ENCODE measurements at places on chromosomes 13 and 19.

DNA sequence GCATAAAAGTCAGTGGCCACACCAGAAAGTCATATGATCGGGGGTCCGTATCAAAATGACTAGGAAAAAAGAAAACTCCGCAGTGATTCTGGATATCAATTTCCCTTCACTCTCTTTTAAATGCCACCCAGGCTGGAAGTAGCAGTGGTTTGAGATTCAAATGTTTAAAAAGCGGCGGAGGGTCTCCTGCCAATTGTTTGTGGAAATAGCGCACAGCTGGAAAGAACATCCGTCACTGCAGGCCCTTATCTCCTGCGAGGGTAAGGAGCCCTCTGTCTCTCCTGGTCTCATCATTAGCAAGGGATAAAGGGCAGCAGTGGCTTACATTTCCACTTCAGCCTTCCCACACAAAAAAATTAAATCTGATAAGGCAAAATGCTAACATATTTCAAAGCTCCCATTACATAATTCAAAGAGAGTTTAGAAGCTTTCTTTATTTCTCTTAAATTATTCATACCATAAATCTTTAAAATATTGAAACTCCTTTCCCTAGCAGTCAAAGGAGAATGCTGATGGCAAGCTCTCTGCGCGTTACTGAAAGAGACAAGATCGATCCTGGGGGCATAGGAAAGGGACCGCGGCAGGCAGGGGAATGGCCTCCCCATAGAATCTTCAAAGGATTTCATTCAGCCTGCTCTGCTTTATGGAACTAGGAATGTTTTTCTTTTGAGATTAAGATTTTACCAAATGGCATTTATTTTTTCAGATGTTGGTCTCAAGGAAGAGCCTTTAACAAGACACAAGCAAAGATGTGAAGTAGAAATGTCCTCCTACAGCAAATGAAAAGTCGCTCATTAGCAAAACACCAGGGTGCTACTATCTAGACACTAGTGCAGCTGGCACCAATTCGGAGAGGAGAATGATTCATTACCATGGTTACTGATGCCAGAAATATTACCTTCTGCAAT, 35.0 kb downstream of the AMER2 start:
- no peak for DNase-seq

- no peak for DNase-seq
Observed at GRCh38 chr19:17073869-17074633, 1.2 kb downstream of the HAUS8 start.

- DNase-seq: peak; percentile 22
Observed at GRCh38 chr13:36673838-36674326, at the start of gene SERTM1. TSS of gene SERTM1 (plus strand) at chr13:36674020. CDS start at chr13:36695079, 21,059 bp downstream.

DNA sequence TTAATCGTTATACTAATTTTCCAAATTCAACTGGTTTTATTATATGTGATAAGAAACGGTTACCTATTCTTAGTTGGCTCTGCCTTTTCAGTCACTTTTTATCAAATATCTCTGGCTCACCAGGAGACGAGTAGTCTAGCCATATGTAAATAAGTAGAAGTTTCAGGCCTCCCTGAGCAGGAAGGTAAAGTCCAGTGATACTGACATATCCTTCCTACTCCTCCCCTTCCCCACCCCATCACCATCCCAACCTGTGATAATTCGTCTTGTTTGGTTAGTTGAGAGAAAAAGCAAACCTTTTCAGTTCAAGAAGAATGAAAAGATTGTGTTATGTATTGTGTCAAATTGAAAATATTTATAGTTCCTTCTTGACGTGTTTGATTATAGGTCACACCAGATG, 53.9 kb downstream of the TM9SF2 start:
- no peak for DNase-seq

DNA sequence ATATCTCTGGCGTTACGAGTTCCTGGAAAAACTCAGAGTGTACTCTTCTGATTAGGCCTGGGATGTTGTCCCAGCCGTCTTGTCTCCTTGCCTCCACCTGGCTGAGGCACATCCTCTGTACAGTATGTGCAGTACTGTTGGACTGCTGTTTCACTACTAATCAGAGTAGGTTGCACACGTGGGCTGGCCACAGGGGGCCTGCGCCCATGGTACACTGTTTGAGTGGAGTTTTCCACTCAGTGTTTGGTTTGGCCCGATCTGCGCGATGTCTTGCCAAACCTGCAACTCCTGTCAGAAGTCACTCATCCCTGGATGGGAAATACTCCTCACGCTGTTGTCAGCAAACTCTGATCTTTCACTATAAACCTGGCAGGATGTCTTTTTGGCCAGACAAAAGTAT, 189.6 kb upstream of the CSNK1A1L start:
- DNase-seq: peak; percentile 86

- DNase-seq: peak; percentile 96
Observed at GRCh38 chr19:11505504-11506100, at the start of gene ZNF653. TSS of gene ZNF653 (minus strand) at chr19:11505839. CDS start at chr19:11505786, 53 bp downstream.

- DNase-seq: no peak
Observed at GRCh38 chr19:41050426-41050825, 37.8 kb upstream of the CYP2A13 start.

DNA sequence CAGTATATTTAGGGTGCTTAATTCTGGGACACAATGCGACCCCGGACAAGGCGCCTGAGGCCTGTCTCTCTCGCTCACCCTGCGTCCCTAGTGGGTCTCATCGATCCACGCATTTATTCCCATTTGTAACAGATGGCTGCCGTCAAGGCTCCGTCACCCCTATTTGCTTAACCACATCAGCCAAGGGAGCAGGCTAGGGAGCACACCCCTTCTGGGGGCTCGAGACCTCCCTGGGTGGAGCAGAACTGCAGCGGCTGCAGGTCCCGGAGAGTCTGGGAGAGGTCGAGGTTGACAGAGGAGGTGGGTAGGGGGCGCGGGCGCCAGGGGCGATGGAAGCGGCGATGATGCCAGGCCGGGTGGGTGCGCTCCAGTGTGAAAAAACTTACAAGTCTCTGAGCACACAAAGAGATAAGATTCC, 507 bp downstream of the ALG5 start:
- no peak for DNase-seq

DNA sequence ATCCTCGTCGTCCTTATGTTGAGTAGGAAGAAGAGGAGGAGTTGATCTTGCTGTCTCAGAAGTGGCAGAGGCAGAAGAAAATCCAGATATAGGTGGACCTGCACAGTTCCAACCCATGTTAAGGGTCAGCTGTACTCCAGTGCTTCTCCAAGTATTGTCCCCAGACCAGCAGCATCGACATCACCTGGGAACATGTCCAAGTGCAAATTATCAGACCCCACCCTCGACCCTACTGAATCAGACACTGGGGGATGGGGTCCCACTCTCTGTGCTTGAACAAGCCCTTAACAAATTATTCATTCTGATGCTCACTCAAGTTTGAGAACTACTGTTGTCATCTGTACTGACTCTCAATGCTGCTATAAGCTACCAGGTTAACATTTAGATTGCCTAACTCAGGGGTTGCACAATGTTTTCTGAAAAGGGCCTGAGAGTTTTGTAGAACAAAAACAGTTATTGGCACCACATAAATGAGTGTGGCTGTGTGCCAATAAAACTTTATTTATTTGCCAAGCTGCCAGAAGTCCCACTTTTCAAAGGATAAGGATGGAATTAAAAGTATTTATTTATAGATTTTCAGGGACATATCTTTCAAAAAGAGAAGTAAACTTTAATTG, 226.7 kb upstream of the IPO5 start:
- peak; percentile 80 for DNase-seq

DNA sequence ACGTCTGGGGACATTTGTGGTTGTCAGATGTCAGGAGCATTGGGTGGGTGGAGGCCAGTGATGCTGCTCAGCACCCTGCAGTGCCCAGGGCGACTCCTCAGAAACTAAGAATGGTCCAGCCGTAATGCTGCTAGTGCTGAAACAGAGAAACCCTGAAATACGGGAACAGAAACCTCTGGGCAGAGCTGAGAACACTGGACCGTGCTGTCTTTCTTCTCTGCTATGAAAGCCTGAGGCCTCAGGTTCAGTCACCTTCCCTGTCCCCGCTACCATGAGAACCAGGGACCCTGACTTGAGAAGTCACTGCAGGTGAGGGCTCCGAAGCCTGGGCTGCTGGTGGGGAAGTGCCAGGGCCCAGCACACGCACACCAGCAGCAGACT, 13.4 kb downstream of the CAPS start:
- DNase-seq: no peak

- peak; percentile 1 for DNase-seq
Observed at GRCh38 chr13:61415058-61415721, 459 bp downstream of the PCDH20 start.

DNA sequence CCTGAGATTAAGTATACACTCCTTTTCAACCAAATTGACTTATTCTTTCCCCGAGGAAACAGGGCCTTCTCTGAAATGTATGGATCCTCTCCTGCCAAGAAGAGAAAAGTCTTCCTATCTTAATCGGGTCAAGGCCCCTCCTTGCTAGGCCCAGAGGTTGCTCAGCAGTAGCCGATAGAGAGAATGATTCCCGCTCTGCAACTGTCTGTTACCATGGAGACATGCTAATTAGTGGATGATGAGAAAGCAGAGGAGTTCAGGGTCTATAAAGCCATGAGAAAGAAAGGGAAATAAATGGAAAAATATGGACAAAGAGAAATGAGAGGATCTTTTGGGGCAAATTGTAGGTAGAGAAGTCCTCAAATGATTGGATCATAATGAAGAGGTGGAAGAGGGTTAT, 103.5 kb downstream of the POU4F1 start:
- no peak for DNase-seq

DNA sequence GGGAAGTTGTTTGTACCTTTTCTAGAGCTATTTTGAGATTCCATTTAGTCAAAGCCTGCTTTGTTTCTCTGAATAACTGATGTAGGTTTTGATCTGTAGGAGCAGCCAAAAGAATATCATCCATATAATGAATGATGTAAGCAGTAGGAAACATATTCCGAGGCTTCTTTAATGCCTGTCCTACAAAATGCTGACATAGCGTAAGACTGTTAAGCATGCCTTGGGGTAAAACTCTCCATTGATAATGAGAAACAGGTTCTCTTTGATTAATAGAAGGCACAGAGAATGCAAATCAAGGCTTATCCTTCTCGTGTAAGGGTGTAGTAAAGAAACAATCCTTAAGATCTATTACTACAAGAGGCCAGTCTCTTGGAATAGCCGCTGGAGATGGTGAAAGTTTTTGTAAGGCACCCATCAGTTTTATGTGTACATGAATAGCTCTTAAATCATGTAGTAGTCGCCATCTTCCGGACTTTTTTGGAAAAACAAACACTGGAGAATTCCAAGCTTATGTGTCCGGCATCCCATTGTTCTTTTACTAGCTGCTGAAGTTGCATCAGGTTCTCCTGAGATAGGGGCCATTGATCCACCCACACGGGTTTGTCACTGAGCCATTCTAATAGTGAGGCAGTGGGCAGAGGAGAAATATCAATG, 13.5 kb downstream of the FPR3 start:
- peak; percentile 86 for DNase-seq

- DNase-seq: peak; percentile 39
Observed at GRCh38 chr19:9878511-9879196, 43.5 kb downstream of the PIN1 start.

GRCh38 chr19:45779231-45780145, 2.8 kb downstream of the DMPK start:
- DNase-seq: peak; percentile 52

DNA sequence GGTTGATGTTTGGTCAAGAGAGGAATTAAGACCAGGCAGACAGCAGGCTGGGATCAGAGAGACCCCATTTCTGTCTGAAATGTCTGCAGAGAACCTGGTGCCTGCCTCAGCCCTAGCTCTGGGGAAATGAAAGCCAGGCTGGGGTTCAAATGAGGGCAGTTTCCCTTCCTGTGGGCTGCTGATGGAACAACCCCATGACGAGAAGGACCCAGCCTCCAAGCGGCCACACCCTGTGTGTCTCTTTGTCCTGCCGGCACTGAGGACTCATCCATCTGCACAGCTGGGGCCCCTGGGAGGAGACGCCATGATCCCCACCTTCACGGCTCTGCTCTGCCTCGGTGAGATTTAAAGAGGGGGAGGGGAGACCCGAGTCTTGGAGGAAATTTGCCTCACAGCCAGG, at the start of gene LILRB4:
Gene LILRB4 (plus strand): TSS at position 256 of the 400 bp plus-strand sequence. CDS start 49 bp downstream, at position 305.
- DNase-seq: no peak

DNA sequence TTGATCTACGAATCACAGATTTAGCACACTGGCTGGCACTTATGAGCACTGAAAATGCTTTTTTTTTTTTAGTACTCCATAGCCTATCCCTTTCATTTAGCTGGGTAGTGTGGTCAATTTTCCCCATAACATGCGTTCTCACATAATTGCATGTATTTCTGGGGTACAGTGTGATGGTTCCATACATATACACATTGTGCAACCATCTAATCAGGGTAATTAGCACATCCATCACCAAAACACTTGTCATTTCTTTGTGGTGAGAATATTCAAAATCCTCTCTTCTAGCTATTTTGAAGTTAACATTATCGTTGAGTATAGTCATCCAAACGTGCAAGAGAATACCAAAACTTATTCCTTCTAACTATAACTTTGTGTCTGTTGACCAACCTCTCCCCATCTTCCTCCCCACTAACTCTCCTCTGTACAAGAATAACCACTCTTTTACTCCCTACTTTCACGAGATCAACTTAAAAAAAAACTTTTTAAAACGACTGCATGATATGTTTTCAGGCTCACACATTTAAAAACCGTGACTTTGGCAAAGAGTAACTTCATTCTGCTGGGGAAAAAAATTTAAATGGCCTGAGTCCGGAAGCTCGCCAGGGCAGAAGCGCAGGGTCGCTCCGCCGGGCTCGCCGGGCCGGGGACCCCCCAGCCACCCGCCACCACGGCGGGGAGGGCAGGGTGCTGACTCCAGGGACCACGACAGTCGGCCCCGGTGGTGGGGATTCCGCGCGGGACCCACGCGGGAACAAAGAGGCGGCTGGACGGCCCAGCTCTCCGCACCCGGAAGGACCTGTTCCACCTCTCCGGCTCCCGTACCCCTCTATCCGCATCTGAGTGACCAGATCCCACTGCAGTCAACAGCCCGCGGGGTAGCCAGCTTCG, 868 bp upstream of the UBAC2 start:
- peak; percentile 24 for DNase-seq

GRCh38 chr13:100464006-100464405, 124.6 kb downstream of the GGACT start:
- peak; percentile 20 for DNase-seq

DNA sequence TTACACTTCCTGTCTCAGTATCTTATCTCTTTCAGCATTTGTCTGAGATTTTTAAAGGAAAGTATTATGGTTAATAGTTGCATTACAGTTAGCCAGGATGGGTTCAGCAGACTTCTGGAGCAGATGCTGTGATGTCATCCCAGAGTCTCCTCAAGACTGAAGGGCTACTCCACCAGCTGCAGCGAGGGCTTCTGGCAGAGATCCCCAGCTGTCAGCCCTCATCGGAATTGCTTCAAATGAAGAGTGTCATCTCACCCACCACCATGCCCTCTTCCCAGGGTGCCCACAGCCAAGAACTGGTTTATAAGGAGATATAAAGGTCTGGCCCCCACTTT, 84.4 kb downstream of the FAM216B start:
- peak; percentile 44 for DNase-seq

- DNase-seq: no peak
Observed at GRCh38 chr13:33078263-33078662, 62.0 kb downstream of the KL start.

DNA sequence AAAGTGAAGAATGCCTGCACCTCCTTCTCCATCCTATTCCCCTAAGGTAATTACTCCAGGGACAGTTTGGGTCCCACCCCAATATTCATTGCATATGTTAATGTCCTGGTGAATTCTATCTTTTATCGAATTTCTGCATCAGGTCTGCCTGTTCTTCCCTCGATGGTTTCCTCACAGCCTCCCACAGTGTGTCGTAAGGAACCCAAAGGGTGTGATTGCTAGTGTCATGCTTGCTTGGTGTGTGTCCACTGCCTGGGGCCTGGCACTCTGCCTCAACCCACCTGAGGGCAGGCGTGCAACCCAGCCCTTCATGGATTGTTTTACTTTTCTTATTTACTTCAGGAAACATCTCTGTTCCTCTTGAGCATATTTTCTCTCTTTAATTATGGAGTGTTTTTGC, 60.2 kb upstream of the CYSLTR2 start:
- no peak for DNase-seq

Measured in choroid plexus epithelial cell (primary cell).